ENCODE measurements at places on chromosomes 5 and 9.
A peak's percentile ranks its signal among the peaks of the same experiment; 100 is the strongest.

GRCh38 chr9:76592091-76592973 lies 133.3 kb downstream of the GCNT1 start:
- no peak for DNase-seq

GRCh38 chr9:28888806-28889205 lies 1315.5 kb upstream of the C9orf72 start:
- DNase-seq = no peak

DNA sequence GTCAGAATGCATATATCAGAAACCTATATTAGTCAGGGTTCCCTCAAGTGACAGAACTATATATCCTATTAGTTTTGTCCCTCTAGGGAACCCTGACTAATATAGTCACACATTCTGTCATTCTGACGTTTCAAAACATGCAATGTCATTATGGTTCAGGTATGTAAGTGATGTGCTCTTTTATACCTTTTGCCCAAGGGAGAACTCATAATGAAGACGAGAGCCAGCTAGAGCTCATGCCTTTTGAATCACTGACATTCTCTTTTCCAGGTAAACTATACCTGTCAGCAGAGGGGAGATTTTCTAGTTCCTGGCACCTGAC lies 576.7 kb downstream of the LRRC70 start:
- DNase-seq = no peak

GRCh38 chr9:70589571-70590314 lies 175.3 kb upstream of the KLF9 start:
- no peak for DNase-seq

DNA sequence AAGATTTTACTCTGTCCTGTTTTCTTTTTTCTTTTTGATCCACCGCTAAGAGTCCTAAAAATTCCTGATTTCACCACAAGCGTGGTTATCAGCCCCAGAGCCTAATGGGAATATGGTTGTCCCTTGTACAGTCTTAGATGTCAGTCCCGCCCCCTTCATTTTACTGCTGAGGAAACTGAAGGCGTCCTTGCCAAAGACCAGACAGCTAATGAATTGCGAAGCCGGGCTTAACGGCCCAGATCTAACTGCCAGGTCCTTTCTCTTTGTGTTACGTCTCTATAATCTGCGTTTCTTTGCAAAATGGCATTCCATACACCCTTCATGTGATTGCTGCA lies 497 bp downstream of the NSA2 start:
- DNase-seq = no peak

GRCh38 chr9:69885931-69886330 lies 65.3 kb downstream of the CFAP95 start:
- no peak for DNase-seq

- no peak for DNase-seq
Observed at GRCh38 chr5:157475432-157475831, 15.4 kb downstream of the NIPAL4 start.

- DNase-seq = no peak
Observed at GRCh38 chr5:127392762-127393161, 102.2 kb downstream of the MEGF10 start.

GRCh38 chr9:38671372-38671731 lies 48.6 kb downstream of the FAM240B start:
- no peak for DNase-seq

DNA sequence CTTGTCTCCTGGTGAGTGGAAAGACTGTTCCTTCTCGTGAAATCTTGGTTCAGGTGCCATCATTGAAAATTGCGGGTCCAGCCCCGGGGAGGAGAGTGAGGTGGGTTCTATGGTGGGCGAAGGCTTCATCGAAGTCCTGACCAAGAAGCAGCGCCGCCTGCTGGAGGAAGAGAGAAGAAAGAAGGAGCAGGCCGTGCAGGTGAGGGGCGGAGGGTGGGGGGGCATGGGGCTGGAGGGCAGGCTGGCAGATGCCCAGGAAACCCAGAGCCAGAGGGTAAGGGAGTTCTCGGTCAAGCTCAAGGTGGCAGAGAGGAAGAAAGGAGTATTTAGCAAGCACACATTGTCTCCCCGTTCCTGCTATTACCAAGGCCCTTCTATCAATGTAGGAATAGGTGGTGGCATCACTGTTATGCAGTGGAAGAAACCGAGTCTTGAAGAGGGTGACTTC lies 24.3 kb upstream of the POMT1 start:
- peak; percentile 45 for DNase-seq

DNA sequence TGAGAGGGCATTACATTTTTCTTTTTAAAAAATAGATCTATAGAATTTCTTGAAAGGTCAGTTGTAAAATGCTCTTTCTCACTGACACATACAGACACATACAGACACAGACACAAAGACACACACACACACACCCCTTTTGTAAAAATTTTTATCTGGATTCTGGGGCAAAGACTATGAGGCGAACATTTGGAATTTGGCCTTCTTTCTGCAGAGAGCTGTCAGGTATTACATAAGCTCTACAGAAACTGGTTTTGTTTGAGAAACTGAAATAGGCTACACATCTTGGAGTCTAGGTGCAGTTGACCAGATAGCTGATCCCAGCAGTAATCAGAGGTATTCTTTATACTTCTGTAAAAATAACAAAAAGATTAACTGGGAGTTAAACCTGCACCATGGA lies 315.9 kb upstream of the RPS23 start:
- DNase-seq = no peak

GRCh38 chr5:89756955-89757354 lies 652.6 kb downstream of the CETN3 start:
- DNase-seq = peak; percentile 16

- DNase-seq = no peak
Observed at GRCh38 chr5:115530426-115530825, 14.1 kb downstream of the FEM1C start.

DNA sequence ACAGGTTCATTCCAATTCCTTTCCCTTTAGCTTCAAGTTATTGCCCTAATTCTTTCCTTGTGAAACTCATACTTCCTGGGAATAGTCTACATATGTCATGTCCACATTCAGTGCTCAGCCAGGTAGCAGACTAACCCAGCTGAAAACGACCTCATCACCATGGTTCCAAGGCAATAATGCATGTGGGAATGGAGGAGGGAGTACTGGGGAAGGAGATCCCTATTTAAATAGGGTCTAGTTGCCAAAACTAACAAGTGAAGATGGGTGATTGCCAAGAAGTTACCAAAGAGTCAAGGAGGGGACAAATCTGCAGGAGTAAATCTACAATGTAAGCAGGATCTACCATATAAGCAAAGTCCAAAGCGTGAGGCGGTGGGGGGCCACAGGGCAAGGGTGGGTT lies 47.3 kb upstream of the MCTP1 start:
- no peak for DNase-seq

DNA sequence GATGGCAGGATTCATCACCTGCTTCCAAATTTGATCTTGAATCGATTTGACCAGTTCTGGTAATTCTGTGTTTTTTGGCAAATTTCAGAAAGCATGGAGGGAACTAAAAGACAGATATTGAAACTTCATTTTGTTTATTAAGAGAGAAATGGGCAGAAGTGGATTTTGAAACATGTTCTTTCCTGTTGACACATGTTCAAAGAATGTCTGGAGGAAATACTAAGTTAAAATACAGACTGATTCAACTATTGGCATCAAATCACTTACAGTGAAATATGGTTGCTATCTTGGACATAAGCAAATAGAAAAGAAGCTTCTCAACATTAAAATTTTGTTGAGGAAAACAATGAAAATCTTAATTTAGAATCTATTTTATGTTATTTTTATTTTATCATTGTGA lies 19.3 kb upstream of the GZMK start:
- DNase-seq = no peak

DNA sequence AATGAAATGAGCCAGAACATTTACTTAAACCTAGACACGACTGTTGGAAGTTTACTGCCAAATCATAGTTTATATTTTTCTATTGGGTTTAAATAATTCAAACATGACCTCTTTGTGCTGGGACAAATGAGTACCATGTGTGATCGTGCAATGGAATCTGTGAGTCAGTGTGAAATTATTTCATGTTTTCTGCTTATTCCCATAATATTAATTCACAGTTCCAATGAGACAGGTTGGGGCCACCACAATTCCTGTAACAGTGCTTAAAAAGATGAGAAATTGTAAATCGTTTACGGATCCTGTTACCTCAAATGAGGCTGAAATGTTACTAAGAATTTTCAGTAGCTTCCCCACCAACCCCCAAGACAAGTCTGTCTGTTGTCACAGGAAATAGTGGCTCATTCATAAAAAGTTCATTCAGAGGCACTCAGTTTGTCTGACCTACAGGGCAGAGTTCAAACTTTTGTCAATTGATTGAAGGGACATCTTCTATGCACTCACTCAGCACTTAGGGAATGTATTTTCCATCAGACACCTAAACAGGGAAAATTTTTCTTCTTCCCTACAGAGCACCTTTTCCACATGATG lies 563.9 kb upstream of the ADAMTS16 start:
- DNase-seq = no peak

DNA sequence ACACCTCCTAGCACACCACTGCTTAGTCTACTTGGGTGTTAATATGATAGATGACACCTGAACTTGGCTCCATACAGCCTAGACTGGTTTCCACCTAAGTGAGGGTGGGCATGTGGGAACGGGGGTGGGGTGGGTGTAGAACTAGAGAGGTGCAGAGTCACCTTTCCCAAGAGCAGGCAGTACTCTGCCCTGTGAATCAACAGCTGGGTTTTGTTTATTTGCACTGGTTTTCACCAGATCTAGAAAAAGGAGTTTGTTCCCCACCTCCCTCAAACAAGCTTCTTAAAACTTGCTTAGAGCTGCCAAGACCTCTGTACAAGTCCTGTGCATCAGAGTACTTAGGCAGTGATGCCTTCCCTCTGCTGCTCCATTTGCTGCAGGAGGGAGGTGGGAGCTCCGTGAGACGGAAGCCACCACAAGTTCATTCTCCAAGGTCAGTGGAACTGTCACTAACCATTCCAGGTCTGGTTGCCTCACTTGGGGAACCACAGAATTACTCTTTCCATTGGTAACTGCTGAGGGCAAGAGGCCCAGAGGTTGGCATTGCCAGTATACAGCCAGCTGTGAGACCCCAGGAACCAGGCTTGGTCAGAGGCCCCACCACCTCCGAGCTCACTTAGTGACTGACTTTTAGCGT lies 163.5 kb downstream of the NR3C1 start:
- DNase-seq = no peak

GRCh38 chr9:132575005-132575609 lies 7.3 kb upstream of the BARHL1 start:
- DNase-seq = peak; percentile 92

GRCh38 chr9:110427497-110428104 lies 89.9 kb upstream of the TXNDC8 start:
- DNase-seq = no peak

DNA sequence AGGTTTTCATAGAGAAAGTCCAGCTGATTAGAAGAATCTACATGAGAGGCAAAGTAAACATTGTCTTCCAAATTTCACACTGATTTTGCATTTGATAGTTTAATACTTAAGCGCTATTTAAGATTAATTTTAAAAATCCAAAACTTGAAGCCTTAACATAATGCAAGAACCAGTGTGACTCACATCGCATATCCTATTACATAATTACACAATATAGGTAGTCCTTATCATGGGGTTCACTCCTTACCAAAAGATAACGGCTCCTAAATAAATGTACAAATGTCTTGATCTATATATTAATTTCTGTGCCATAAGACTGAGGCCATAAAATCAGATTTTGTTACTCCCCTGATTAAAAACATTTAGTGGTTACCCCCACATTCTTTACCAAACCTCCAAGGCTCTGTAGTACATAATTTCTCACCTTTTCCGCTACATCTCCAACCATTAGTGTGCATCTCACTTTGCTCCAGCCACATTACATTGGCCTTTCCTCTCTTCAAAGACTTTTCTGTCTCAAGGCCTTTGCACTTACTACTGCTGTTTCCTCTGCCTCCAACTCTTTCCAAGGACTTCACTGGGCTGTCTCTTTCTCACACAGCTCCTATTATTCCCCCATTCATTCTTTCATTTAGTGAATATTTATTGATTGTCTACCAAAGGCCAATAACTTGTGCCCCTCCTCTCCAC lies 1.0 kb downstream of the RIOK2 start:
- DNase-seq = no peak

- DNase-seq = no peak
Observed at GRCh38 chr9:119836036-119836435, 466.8 kb upstream of the BRINP1 start.

DNA sequence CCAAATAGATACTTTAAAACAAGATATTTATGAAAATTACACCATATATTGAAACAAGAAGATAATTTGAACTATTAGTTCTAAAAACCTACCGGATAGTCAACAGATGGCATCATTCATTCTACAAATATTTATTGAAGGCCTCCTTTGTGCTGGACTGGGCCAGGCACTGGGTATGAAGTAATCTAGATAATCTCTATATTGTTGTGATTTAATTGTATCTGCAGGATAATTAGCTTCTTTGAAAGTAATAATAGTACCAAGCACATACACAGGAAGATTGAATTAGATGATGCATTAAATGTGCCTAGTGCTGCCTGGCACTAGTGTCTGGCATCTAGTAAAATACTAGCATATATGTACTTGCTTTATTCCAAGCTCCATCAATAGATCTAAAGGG lies 735.2 kb upstream of the DMAC1 start:
- DNase-seq = no peak

Measured in posterior cingulate gyrus (tissue), 11 donors.